ENCODE measurements at places on chromosomes 16 and 17. TPM values are rescaled to one million over a fixed set of nuclear protein-coding genes. Genes with fewer than 3 reads are reported as not detected.

NHERF2 gene
- total RNA-seq = 66.8 TPM

DNA sequence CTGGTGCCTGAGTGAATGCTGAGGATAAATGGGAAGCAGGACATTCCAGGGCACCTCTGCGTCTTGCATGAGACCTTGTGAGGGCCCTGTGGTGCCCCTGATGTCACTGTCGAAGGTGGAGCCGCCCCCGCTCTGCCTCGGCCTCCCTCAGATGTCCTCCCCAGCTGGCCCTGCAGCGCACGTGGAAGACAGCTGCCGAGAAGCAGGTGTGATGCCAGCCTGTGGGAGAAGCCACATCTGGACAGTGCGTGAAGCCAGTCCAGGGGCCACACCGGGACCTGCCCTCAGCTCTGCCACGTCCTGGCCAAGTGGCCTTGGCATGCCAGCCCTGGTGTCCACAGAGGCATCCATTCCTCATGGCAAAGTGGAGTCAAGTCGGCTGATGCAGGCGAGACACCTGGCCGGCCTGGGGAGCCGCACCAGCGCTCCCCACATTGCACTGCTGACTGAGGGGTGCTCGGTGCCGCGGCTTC, 21.6 kb upstream of the METRNL start:
- DNase-seq = peak; percentile 20

DGKE gene
- 4.9 TPM for total RNA-seq

GRCh38 chr16:71637398-71637797, 11.4 kb downstream of the MARVELD3 start:
- no peak for DNase-seq

GRCh38 chr16:67731071-67731752, 12.1 kb upstream of the GFOD2 start:
- no peak for DNase-seq

PLA2G10 gene
- total RNA-seq = not detected

GRCh38 chr16:84633622-84634021, 14.7 kb upstream of the KLHL36 start:
- DNase-seq = peak; percentile 88

TBC1D3G gene
- not detected for total RNA-seq

- DNase-seq = no peak
Measured at GRCh38 chr17:17959520-17960361, 12.5 kb downstream of the TOM1L2 start.

STX1B gene
- total RNA-seq = 1.3 TPM

CTRL gene
- 0.31 TPM for total RNA-seq

- DNase-seq = no peak
Measured at GRCh38 chr16:85091522-85091910, 20.8 kb downstream of the CIBAR2 start.

P2RX1 gene
- 1.4 TPM for total RNA-seq

- no peak for DNase-seq
Measured at GRCh38 chr17:32256701-32257019, 9.0 kb upstream of the RHBDL3 start.

DNA sequence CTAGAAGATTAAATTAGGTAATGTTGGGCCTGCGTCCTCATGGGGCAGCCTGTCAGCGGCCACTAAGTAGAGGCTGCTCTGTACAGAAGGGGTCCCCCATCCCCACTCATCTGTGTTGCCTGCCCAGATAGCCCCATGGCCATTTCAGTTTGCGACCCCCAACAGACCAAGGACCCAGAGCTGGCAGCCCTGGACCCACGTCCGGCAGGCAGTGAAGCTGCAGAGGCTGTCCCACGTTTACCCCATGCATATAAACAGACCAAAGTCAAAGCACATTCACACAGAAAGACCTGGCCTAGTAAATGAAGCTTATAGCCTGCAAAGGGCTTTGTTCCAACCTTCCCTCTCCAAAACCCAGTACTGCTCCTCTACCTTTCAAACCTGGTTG, 4.6 kb downstream of the PDF start:
- no peak for DNase-seq

DNA sequence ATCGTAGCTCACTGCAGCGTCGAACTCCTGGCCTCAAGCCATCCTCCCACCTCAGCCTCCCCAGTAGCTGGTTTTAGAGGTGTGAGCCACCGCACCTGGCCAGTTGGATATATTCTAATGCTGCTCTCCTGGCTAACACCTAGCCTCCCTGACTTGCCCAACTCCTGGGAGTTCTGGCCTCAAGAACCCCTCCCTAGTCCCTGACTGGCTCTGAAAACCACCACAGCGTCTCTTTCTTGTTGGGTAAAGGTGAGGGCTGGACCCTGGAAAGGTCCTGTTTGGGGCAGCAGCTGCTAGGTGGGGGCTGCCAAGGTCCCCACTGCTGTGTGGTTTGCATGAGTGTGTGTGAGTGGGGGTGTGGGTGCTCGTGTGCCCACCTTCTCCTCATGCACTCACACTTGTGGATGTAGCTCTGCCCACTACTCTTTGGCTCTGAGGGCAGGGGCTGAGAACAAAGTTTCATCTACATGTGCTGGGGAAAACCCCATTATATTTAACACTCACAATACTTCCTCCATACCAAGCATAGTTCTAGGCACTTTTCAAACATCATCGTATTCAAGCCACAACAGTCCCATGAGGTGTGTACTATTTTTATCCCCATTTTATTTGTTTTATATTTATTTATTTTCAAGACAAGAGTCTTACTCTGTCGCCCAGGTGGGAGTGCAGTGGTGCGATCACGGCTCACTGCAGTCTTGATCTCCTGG, 7.1 kb upstream of the SPNS3 start:
- no peak for DNase-seq

LRRC36 gene
- 0.83 TPM for total RNA-seq

DNA sequence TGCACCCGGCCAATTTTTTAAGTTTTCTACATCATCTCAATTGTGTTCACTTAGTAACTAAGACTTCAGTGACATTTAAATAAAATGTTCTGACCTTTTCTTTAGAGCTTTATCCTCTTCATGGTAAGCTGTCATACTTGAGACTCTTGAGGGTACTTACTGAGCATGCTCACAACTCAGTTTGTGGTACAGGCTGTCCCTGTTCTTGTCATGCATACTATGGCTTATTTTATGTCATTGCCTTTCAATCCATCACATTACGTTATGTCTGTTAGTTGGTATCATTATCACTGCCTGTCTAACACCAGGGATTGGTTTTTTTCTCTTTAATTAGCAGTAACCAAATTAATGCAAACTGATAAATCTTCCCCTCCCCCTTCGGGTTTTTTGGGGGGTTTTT, 41.9 kb upstream of the RHBDL3 start:
- no peak for DNase-seq

GRCh38 chr16:12951392-12951791, 50.0 kb downstream of the SHISA9 start:
- DNase-seq = no peak

DNA sequence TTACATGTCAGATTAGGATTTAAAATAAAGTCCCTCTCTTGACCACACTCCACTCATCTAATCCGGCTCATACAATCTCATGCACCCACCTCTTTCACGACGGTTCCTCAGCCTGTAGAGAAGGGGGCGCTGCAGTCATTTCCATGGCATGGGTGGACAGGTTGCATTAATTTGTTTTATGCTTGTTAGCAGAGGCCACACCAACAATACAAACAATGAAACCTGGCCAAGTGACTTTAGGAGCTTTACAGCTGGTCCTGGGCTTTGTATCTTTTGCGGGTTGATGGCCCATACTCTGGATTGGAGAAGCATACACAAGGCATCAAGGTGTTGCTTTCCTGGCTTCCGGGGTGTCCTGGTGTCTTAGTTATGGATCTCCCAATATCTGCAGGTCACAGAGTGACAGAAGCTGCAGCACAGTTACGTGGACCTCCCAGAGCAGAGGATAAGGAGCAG, 9.7 kb upstream of the SNF8 start:
- DNase-seq = no peak

- no peak for DNase-seq
Measured at GRCh38 chr17:43372273-43372911, 26.4 kb upstream of the ARL4D start.

DNA sequence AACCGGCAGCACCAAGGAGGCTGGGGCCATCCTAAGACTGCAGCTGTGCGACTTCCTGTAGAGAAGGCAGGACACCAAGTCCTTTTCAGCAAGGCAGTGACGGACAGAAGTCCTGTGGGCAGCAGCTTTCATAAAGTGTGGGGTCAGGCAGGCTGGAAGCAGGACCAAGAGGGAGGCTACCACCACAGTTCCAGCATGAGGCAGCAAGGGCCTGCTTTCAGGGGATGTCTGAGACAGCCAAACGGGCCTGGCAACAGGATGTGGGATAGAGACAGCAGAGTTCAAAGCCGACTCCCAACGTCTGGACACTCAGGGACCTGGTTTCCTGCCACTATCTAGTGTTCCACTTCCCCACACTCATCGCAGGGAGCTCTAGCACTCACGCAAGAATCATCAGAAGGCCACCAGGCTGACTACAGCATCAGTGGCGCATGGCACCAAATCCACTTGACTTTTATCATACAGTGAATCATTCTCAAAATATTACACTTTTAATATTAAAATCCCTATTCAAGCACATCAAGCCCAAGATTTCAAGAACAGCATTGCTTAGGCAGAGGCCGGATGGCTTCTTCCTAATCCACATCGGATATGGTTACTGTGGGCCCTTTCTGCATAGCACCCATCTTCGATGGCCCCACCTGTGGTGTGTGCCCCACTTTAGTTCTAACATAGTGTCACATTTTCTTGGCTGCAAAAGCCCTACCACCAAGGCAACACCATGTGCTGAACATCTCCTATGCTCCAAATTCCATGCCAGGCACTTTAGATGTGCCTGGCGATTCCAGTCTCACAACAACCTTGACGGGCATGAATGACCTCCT, 5.2 kb downstream of the USP7 start:
- peak; percentile 74 for DNase-seq

DNA sequence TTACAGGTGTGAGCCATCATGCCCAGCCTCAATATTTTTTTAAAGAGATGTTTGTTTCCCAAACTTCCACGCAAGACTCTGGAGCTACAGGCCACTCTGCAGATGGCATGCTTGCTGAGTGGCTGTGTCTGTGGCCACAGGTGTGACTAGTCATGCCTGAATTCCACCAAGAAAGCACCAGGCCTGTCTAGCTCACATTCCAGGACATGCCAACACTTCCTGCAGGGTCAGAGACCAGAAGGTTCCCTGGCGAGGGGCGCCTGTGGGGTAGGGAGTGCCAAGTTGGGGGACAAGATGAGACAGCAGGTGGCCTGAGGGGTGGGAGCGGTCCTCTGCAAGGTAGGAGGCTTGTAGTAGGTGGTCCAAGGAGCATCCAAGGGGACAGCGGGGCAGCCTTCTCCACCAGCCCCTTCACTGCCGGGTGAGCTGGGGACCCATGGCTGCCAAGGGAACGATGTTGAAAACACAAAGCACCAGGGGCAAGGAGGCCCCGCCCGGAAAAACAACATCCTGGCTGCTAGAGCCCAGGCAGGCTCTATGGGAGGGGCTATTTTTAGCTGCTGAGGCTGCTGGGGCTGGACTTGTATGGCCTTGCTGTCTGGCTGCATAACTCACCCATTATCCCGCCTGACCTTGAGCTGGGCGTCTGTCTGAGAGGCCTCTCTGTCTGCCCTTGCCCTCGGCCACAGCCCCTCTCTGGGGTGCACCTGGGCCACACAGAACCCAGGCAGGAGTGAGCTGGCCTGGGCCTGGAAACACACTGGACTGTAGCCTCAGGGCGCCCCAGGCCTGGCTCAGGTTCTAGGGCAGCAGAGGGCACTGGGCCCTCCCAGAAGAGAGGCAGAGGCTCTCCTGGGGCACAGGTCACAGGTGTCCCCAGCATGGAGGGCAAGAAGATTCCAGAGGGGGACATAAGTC, 5.7 kb downstream of the TRIM47 start:
- DNase-seq = peak; percentile 84

ACSM2B gene
- not detected for total RNA-seq

USB1 gene
- 53.6 TPM for total RNA-seq

- no peak for DNase-seq
Measured at GRCh38 chr16:50533317-50533716, 14.9 kb upstream of the NKD1 start.

- DNase-seq = no peak
Measured at GRCh38 chr17:33076979-33077378, 85.3 kb downstream of the SPACA3 start.

DNA sequence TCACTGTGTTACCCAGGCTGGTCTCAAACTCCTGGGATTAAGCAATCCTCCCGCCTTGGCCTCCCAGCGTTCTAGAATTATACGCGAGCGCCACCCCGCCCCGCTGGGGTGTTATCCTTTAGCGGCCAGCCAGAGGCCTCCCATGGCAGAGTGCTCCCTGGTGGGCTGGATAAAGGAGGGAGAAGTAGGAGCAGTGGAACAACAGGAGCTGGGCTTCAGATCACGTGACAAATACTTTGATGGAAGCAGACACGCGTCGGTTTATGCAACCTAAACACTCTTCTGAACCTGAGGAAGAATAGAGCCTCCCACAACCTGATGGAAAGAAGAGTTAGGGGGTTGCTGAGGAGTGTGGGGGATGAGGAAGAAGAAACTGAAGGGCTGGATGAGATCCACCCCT, 2114.0 kb downstream of the TP53TG3F start:
- DNase-seq = no peak

DNA sequence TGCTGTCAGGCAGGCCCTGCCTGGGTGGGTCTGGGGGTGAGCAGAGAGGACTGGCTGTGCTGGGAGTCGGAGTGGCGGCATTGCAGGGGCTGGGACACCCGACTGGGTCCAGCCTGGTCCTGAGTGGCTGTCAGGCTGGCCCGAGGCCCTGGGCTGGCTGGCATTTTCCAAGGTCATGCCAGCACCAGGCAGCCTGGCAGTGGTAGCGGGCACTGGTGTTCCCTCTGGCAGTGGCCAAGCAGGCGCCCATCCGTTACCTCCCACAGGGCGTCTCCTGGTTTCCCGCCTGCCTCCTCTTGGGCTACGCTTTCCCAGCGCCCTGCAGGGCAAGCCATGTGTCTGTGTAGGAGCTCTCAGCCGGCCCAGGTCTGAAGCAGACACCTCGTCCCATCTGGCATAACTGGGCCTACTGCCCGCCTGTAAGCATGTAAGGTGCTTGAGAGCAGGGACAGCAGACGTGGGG, 5.7 kb upstream of the PKMYT1 start:
- peak; percentile 49 for DNase-seq

GRCh38 chr17:1909985-1910384, 80.2 kb downstream of the RPA1 start:
- no peak for DNase-seq

- DNase-seq = peak; percentile 17
Measured at GRCh38 chr17:51435171-51435552, 174.8 kb downstream of the UTP18 start.

DNA sequence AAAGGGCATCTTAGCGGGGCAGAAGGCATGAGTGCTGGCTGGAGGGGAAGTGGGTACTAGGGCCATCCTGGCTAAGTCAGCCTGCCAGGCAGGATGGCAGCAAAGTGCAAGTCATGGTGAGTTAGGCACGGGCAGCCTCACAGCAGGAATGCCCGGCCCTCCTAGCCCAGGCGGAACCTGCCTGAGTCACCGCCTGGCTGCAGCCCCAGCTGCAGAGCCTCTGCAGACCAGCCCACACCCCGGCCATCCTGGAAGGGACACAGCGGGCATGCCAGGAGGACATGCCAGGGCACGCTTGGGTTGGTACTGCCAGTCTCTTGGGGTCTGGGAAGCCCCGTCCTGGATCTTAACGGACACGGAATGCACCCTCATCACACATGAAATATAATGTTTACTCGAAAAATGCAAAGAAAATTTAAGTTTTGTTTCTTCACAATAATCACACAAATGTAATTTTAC, 5.0 kb upstream of the ALDH3A1 start:
- peak; percentile 95 for DNase-seq

All from adrenal gland (tissue), 19 donors.